ENCODE measurements at places on chromosomes 6 and 20.

DNA sequence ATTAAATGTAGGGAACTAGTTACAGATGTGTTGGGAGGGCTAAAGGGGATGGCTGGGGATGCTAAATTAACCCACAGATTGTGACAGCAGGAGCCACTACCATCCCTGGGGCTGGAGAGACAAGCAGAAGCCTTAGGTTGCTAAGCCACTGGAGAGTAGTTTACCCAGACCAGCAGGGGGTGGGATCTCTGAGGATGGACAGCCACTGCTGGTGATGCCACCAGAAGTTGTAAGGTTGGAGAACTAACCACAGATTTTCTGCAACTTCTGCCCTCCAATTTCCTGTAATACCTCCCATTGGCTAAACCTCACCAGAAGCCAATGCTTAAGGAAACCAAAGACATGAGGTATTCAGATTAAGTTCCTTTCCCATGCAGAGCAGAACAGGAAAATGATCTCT, 139.6 kb upstream of the NOX3 start:
- DNase-seq, result no peak

GRCh38 chr6:112682071-112682470, 334.9 kb downstream of the RFPL4B start:
- DNase-seq, result no peak

GRCh38 chr6:40720375-40720748, 133.2 kb upstream of the LRFN2 start:
- DNase-seq, result no peak

DNA sequence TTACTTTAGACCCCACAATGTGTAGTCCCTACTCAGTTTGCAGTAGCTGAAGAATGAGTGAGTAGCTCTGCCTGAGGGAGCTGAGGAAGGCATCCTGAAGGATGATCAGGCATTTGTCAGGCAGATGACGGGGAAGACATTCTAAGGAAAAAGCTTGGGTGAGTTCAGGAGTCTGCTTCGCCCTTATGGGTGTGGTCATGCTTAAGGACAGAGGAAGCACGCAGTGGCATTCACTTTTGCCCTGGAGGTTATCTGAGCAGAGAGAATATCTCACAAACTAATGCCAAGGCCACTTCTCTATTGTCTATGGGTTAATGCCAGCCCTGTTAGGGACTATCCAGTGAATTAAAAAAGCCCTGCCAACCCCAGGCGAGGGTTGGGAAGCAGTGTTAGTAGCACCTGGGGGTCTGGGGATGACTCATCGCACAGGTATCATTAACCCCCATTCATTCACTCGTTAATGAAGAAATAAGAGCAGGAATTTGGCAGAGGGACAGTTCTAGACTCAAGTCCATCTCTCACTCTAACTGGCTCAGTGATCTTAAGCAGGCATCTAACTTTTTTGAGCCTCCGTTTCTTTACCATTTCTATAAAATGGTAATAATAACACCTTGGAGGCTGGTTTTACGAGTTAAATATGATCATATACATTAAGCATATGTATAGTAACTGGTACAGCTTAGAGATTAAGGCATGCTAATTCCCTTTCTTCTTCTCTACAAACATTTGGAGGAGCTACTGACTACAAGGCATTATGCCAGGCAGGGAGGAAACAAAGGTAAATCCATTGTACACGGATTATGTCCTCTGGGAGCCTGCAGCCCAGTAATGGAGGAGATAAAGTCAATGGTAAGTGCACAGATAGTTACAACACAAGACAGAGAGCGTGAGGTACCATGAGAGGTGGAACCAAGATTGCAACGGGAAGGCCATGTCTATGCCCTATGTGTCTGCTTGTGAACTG, 93.2 kb upstream of the AKIRIN2 start:
- DNase-seq, result no peak

DNA sequence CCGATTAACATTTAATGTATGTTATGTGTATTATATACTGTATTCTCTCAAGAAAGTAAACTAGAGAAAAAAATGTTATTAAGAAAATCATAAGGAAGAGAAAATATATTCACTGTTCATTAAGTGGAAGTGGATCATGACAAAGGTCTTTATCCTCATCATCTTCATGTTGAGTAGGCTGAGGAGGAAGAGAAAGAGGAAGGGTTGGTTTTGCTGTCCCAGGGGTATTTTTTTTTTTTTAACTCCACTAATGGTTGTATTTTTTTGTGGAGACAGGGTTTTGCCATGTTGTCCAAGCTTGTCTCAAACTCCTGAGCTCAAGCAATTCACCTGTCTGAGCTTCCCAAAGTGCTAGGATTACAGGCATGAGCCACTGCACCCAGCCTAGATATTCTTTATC, 11.0 kb downstream of the ECT2L start:
- DNase-seq, result no peak

DNA sequence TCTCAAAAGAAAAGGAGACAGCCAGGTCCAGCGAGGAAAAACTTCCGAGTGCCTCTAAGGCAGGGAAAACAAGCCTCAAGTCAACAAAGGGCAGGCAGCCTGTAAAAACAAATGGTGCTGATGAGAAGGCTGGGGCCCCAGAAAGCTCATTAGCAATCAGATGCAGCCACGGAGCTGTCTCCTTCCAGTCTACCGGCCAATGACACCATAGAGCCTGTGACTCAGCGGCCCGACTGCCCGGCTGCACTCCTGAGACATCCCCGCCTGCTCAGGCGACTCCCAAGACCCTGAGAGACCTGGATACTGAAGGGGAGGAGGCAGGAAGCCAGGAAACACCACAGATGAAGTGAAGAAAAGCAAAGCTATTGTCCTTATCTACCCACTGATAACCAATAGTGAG, 120.1 kb upstream of the HDDC2 start:
- DNase-seq, result no peak

- DNase-seq, result no peak
Measured at GRCh38 chr20:25226433-25227316, 21.2 kb upstream of the PYGB start.

GRCh38 chr20:17500271-17500670, 30.9 kb downstream of the BFSP1 start:
- no peak for DNase-seq

- no peak for DNase-seq
Measured at GRCh38 chr20:30168800-30169138, 1088.7 kb upstream of the DEFB115 start.

- no peak for DNase-seq
Measured at GRCh38 chr20:33437141-33437911, 6.2 kb downstream of the SNTA1 start.

DNA sequence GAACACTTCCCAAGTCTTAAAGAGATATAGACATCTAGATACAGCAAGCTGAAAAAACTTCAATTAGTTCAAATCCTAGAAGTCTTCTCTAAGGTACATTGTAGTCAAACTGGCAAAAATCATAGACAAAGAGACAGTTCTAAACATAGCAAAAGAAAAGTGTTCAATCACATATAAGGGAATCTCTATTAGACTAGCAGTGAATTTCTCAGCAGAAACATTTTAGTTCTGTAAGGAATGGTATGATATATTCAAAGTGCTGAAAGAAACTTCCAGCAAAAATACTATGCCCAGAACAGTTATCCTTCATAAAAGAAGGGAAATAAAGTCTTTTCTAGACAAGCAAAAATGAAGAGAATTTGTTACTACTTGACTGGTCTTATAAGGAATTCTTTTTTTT, 186.3 kb upstream of the SYNCRIP start:
- DNase-seq, result no peak

GRCh38 chr6:105648276-105648675, 245.4 kb upstream of the PREP start:
- DNase-seq, result no peak

DNA sequence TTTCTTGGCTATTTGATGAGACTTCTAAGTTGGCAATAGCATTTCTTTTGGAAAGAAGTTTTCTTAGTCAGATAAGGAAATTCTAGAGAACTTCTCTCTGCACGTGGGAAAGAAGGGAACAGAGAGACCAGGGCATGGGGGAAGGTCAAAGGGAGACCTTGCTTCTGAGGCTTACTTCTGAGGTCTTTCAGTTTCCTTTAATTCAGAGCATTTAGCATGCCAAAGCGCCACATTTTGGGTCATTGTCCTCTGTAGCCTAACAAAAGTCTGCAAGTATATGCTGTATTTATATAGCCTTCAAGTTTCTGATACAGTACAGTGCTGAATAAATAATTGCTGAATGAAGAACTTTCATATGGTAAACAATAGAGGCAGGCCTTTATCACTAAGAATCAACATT, 95.6 kb downstream of the SAMD3 start:
- no peak for DNase-seq

GRCh38 chr6:46605091-46605797, 47.4 kb downstream of the CYP39A1 start:
- DNase-seq, result no peak

DNA sequence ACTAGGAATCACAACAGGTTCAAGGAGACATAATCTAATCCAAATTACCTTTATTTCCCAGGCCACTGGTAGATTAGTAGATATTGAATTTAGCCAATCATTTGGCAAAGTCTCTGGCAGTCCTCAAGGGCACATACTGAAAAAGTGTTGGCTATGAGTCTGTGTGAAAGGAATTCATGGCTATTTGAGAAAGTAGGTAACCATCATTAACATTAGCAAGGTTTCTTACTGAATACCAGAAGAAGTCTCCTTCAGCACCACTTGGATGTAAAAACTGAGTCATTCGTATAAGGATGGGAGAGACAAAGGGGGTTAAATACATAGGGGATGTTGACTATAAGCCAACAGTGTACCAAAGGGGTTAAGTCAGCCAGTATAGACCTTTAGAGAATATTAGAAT, 36.7 kb downstream of the AGPAT4 start:
- no peak for DNase-seq

DNA sequence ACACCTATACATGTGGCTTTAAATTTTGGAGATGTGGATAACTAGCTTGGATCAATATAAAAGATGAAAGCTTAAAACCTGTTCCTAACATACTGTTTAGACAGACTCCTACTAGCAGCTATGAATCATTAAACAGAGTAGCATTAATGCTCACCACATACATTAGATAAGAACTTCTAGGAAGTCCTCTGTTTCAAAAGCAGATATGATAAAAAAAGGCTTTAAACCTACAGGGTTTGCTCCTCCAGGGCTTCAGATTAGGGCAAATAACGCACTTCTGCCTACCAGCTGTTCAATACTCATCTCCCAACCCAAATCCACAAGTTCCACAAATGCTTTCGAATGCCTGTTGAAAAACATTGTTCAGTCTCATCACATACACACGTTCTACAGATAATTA, 1.5 kb downstream of the REPS1 start:
- DNase-seq, result no peak

DNA sequence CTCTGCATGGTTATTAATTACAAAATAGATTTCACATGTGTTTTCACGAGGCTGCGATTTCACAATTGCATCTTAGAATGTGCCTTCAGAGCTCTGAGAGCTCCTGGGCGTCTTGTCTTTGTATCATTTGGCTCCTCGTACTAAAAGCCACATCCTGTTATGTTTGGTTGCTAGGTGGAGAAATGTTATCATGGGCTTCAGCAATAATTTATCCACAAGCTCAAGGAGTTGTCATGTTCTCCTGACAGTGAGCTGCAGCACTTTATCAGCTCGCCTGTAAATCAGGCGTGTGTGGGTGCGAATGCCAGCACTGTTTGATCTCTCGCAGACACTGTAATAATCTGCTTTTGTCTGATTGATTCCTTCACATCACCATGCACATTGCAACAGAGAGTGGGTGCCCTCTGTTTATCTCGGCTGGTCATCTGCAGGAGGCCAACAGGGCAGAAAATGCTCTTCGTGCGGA, 218.6 kb upstream of the ZFP64 start:
- DNase-seq, result no peak

- no peak for DNase-seq
Measured at GRCh38 chr20:57147185-57147584, 119.3 kb downstream of the BMP7 start.

DNA sequence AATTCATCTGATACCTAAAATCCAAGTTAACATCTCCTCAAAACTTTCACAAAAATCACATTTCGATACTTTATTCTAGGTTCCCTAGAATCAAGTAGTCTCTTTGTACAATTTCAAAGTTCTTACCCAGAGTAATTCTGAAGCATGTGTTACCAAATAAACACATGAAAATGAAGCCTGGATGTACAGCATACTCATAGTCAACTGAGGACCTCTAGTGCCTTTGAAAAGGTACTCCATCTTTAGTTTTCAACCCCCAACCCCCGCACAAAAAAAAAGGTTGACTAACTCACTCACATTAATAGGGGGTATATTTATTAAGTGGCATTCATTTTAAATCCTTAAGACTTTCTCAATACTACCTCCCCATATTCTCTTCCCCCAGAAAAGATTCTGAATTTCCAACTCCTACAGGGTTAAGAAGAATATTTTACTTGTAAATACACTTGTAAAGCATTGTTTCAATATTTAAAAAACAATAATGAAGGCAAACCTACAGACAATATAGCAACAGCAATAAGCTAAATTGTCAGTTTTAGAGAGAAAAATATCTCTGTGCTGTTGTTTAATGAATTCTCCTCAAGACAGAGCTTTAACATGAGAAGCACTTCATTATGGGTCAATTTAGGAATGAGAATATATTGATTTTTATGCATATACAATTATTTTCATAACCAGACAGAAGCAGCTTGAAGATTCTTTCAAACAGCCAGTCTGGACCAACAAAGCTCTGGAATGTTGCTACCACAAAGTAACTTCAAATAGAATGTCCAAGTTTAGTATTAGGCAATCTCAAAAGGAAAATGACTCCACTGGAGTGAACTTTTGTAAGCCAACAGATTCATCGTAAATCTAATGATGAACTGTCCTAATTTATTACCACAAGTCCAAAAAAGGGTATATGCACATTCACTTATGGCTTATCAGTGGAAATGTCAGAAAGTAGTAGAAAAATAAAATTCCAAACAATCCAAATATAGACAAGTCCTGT, 3.3 kb downstream of the PLN start:
- DNase-seq, result peak; percentile 7

DNA sequence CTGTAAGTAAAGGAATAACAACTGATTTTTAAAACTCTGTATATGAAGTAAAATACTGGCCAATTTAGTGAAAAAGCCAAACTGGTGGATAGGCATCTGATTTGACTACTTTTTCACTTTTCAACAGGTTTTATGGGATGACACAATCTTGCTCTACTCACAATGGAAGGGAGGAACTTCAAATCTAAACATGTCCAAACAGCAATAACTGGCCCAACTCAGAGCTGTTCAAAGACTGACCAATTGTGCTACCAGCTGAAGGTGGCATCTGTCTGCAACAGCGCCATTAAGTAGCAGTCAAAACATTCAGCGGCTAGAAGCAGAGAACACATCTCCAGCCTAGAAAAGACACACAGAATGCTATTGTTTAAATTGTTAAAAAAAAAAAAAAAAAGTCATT, 44.6 kb downstream of the SESN1 start:
- no peak for DNase-seq

- DNase-seq, result no peak
Measured at GRCh38 chr6:90098627-90099026, 198.0 kb downstream of the BACH2 start.

All from NCI-H1092 (cell line).